Pons (tissue), 1 donor: ENCODE measurements at places on chromosomes 6 and 20.

DNA sequence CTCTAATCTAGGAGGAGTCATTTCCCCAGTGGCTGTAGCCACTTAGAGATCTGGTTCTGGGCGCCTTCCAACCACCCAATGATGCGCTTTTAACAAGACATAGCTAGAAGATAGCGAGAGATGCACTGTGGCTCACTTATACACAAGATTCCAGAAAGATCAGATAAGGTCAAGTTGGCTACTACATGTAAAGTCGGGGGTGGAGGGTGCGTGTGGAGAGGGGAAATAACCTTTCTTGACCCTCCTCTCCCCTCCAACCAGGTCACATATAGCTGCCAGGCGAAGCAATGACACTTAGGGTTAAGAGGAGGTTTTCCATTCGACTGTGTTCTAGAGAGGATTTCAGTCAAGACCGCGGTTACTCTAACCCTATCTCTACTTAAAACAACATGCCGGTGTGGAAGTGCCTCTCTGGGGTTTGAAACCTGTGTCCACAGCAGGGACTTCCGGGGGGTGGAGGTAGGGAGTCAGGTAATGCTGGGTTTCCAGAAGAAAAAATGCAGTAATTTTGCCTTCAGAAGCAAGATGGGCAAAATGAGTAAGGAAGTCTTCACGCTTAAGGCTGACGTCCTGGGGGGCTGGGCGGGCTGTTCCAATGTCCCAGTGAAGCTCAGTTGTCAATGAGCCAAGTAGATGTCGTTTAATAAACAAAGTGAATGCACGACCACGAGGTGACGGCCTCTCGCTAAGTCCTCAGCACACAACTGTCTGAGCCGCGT lies 1.8 kb upstream of the SIM1 start:
- no peak for DNase-seq

DNA sequence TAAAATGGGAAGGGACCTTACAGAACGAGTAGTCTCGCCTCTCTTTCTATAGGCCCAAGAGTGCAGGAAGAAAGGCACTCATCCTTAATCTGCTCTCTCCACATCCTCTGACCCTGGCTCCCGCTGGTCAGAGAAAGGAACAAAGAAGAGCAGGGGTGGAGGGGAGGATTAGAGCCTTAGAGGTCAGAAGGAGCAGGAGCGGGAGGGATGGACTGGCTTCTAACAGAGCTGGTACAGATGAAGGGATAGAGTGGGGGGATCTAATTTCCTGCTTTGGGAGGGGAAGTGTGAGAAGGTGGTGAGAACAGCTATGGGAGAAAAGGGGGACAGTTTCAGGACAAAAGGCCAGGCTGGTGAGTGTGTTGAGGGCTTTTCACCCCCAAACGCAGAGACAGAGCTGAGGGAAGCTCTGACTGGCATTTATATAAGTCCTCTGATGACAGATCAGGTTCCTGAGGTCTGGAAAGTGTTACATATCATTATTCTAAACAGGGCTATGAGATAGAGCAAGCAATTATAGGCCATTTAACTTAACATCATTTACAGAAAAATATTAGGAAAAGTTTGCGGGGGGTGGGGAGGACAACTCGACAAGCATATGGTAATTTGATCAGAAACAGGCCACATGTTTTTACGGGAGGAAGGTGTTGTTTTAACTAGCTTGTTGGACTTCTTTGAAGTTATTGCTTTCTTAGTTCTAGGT lies 111.1 kb downstream of the FOXC1 start:
- no peak for DNase-seq

DNA sequence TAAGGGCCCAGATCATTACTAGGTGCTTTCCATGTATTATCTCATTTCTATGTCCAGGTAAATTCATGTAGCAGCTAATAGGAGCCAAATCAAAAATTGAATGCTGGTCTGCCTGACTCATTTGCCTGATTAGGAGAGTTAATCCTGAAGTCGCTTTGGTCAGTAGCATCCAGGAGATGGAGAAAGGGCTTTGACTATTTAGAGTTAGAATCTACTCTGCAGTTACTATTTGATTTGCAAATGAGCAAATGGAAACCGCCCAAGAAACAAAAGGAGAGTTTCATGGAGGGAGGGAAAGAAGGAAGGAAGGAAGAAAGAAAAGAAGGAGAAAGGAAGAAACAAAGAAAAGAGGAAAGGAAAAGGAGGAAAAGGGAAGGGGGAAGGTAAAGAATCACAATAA lies 539.6 kb upstream of the MMS22L start:
- DNase-seq = no peak

- no peak for DNase-seq
Observed at GRCh38 chr6:151338651-151339200, 52.6 kb downstream of the ZBTB2 start.

GRCh38 chr6:99349171-99350141 lies at the start of gene FAXC:
Gene FAXC (minus strand): TSS chr6:99349674. CDS start chr6:99349372, 302 bp downstream.
- DNase-seq = no peak
